ENCODE measurements at places on chromosomes 1 and 21.

DNA sequence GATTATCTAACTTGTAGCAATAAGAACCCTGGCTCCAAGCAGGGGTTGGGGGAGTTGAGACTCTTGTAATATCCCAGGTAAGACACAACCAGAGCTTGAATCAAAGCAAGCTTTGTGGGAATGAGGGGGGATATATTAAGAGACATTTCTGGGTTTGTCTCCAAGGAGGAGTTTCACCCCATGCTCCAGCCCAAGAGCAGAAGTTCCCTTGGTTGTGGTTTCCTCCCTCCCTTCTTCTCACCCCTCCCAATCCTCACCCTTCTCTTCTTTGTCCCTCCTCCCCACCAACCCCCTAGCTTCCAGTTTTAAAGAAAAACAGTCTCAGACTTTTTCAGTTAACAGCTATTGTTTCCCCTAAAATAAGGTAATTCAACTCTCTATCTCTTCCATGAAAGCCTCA is 11.9 kb downstream of the TRAF3IP3 start:
- DNase-seq = no peak

DNA sequence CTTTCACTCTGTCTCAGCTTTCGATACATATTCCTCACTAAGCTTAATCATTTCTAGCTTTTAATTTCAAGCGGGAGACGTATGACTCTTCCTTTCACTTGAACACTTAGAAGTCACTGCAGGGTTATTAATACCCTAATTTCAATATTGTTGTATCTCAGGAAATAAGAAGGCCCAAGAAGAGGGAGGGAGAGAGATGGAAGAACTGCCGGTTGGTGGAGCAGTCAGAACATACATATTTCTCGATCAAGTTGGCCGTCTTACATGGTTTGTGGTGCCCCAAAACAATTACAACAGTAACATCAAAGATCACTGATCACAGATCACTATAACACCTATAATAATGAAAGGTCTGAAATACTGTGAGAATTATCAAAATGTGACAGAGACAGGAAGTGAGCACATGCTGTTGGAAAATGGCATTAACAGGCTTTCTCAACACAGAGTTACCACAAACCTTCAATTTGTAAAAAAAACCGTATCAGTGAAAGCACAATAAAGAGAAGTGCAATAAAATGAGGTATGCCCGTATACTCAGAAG is 145.4 kb upstream of the HP1BP3 start:
- DNase-seq = no peak

GRCh38 chr1:58983162-58983561 is 199.3 kb upstream of the JUN start:
- no peak for DNase-seq

GRCh38 chr1:89089962-89090361 is 25.0 kb upstream of the GBP1 start:
- no peak for DNase-seq

DNA sequence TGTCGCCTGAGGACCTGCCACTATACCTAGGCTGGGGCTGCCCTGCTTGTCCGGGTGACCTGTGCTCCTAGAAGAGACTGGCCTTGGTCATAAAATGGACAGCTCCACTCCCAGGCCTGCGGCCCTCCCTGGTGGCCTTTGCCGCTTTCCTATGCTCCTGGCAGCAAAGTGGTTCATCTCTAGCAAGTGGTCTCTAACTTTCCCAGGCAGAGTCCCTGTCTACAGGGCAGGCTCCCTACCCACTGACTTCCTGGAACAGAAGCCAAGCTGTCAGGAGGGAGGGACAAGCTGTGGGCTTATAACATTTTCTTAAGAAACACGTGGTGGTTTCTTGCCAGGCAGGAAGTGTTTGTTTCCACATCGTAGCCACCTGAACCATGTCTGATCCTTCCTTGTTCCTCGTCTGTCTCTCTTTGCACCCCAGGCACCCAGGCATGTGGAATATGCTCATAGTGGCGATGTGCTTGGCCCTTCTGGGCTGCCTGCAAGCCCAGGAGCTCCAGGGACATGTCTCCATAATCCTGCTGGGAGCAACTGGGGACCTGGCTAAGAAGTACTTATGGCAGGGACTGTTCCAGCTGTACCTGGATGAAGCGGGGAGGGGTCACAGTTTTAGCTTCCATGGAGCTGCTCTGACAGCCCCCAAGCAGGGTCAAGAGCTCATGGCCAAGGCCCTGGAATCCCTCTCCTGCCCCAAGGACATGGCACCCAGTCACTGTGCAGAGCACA is 10.1 kb downstream of the H6PD start:
- DNase-seq = no peak

DNA sequence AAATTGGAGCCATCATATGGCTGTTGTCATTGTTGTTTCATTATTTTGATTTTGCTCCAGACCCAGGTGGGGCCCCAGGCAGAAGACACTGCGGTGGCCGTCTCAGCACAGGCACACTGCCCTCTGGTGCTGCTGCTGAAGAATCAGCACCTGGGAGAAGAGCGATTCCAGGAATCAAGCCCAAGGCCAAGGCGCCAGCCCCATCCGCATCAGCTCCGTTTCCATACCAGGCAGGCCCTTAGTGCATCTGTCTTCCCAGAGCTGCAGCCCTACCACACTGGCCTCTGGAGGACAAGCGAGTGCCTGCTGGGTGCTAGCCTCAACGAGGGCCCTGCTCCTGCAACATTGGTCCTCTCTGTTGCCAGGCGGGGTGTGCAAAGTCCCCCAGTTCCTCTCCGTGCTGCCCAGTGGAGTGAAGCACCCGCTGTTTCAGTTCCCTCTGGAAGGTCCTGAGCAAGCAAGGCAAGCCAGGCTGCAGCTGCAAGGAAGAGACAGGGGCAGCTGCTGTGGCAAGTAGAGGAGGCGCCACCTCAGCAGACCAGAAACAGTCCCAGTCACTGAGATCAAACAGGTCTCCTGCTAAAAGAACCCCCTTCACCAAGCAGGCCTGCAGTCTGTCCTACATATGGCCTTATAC is 5.2 kb downstream of the GRIK3 start:
- DNase-seq = no peak

DNA sequence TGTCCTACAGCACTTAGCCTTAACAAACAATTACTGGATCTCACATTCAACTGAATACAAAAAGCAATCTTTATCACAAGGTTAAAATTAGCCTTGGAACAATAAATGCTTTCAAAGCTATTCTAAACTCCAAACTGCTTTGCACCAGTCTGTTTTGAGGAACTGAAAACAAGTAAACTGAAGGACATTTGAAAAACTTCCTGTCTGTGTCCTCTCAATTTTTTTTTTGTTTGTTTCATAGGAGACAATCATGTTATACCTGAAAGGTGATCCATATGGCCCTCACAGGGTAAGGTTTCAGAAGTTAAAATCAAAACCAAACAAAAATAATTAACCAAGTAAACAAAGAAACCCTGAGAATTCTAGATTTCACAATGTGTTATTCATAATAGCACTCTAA is 459.1 kb downstream of the DPYD start:
- DNase-seq = no peak

DNA sequence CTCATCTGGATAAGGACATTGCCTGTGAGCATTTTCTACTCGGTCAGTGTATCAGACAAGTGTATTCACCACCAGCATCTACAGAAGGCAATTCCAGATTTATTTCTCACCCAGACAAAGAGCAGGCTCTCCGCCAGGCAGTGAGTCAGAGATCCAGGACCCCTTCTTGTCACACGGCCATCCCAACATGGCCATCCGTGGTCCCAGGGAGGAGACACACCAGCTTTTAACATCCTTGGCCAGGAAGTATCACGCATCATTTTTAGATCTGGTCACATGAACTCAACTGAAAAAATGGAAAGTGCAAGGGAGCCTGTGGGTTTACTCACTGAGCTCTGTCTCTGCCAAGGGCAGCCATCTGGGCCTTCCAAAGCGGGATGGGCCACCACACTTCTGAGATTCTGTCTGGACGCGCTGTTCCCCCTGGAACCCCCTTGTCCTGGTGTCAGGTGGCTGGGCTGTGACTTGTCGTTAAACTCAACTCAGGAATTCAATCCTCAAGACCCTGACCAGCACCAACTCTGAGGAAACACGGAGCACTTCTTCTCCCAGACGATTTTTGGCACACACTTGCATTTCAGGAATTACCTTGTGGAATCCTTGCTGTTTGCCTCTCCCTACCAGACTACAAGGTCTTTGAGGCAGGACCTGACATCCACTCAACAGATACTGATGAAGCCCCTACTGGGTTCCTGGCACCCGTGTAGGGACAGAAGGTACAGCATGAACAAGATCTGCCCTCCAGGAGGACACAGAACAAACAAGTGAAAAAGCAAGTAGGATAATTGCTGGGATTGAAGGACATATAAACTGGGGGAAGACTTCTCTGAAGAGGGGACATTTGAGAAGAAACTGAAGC is 21.6 kb upstream of the CCSAP start:
- DNase-seq = no peak
